Activated naive CD8-positive, alpha-beta T cell treated with anti-CD3 and anti-CD28 coated beads, Interleukin-2, amount 50 U/mL, for 24 hours (primary cell): ENCODE measurements at places on chromosomes 7 and 10.

- no peak for DNase-seq
- no peaks in the 10 kb centered on the region for H3K27me3 ChIP-seq
- no peak overlapping the region for H3K27ac ChIP-seq
These were observed 33.7 kb upstream of the ERCC6 start for GRCh38 chr10:49572594-49573114.

GRCh38 chr7:114671563-114672123 lies 250.3 kb upstream of the MDFIC start:
- DNase-seq: no peak
- H3K27me3 ChIP-seq: no peaks in the 10 kb centered on the region
- H3K27ac ChIP-seq: no peak overlapping the region

- H3K36me3 ChIP-seq: no peaks in the 10 kb centered on the region
- H3K27ac ChIP-seq: no peak overlapping the region
These were observed 527.3 kb downstream of the ZNF33B start for GRCh38 chr10:42111076-42111475.

DNA sequence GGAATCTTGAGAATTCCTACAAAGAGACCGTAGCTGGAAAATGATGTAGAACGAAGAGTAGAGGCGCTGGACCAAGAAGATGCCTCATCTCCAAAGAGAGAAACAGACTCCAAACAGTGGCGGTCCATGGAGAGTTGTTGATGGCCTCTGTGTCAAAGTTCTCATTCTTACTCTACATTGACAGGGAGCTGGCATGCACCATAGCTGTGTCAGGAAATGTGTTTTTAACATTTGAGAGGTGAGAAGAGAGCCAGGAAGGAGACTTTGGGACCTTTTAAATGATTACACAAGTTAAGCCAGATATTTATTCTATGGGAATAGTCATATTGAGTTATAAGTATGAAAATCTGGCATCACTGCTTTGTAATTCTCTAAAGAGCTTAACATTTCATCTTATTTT lies 61.5 kb upstream of the FERD3L start:
- H3K36me3 ChIP-seq: no peaks in the 10 kb centered on the region
- no peak overlapping the region for H3K27ac ChIP-seq
- H3K4me1 ChIP-seq: no peaks in the 10 kb centered on the region
- H3K4me3 ChIP-seq: no peak overlapping the region

DNA sequence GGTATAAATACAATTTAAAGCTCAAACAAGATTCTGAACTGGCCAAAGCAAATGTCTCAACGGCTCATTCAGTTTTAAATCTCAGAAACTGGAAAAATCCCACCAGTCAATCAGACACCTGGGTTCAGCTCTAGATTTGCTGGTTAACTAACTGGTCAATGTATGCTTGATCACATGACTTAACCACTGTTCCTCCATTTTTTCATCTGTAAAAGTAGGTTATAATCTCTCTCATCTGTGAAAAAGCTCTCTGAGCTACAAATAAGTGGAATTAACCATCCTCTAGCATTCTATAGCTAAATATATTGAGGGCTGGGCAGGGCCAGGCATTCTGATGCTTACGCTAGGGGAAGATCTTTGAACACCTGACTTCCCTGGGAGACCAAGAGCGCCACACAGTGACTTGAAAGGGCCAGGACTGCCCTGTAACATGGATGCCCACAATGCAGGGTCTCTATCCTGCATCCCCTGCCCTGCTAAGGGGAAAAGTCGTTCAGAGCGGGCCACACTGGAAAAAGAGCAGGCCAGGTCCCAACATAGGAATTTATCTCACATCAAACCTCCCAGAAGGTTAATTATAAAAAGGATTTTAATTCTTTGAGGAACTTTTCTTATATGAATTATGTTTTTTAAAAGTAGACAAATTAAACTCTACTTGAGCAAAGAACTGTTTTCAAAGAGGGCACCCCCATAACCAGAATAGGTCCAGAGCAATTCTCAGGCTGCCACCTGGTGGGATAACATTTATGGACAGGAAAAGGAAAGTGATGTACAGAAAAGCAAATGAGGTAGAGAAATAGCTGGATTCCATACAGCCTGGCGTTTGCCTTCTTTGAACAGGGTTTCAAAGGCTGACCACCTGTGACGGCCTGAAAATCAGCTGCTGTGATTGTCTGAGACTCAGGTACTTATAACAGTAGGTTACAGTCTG lies 1.8 kb downstream of the RP9 start:
- peaks cover 14% of the 10 kb centered on the region for H3K36me3 ChIP-seq
- peaks cover 2% of the 10 kb centered on the region for H3K27me3 ChIP-seq
- DNase-seq: peak; percentile 16
- peak overlapping the region; percentile 95 for H3K4me3 ChIP-seq
- H3K4me1 ChIP-seq: peaks cover 36% of the 10 kb centered on the region

DNA sequence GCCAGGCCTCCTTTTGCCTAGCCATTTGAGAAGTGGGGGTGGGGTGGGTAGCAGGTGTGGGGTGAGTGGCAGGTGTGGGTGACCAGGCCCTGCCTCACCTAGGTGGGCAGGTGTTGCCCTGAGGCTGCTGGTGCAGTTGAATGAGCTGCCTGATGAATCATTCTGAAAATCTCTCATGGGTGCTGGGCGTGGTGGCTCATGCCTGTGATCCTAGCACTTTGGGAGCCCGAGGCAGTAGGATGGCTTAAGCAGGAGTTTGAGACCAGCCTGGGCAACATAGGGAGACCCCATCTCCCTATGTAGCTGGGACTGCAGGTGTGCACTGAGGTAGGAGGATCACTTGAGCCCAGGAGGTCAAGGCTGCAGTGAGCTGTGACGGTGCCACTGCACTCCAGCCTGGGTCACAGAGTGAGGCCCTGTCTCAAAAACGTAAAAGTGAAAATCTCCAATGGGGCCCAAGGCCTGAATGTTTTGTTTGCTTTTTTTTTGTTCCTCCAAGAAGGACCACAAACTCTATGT lies 17.7 kb downstream of the TSPAN14 start:
- no peaks in the 10 kb centered on the region for H3K27me3 ChIP-seq
- peak overlapping the region; percentile 41 for H3K4me3 ChIP-seq

DNA sequence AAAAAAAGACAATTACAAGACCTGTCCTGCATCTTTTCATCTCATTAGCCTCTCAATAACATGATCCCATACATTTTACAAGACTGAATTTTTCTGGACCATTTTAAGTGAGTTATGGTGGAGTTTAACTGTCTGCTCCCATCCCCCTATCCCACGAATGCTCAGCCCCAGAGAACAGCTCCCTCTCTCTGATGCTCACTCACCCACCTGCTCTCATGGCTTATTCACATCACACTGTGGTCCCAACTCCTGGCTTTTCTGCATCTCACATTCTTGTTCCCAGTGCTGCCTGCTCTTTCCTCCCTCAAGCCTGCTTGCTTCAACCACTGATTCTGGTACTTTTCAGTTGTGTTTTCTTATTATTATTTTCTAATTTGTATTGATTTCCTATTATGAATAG lies 20.4 kb upstream of the CCSER2 start:
- H3K27ac ChIP-seq: peak overlapping the region; percentile 72
- H3K4me1 ChIP-seq: peaks cover 40% of the 10 kb centered on the region
- H3K36me3 ChIP-seq: no peaks in the 10 kb centered on the region
- H3K27me3 ChIP-seq: peaks cover 2% of the 10 kb centered on the region
- no peak for DNase-seq
- H3K4me3 ChIP-seq: peak overlapping the region; percentile 34

- DNase-seq: no peak
- peaks cover 16% of the 10 kb centered on the region for H3K27me3 ChIP-seq
- H3K4me3 ChIP-seq: no peak overlapping the region
- H3K4me1 ChIP-seq: no peaks in the 10 kb centered on the region
- no peak overlapping the region for H3K27ac ChIP-seq
These were observed 58.0 kb upstream of the HELLS start for GRCh38 chr10:94487575-94487974.

DNA sequence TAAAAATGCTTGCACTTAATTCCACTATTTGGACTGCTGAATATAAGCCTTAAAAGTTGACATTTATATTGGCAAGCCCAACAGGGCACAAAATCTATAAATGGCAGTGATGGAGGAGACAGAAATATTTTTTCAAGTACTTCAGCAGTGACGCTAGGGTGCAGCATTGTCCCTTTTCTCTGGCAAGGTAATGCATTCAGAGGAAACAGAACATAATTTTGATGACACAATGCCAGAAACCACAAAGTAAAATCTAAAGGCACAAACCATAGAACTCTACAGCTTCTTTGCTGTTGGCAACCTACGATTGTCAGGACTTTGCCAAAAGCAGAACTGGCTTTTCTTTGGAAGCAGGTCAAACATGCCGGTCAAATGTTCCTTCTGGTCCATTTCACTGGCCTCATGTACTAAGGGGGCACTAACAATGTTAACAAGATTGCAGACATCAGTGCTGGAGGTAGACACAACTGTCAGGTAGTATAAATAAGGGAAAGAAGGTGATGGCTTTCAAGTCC lies 30.9 kb upstream of the FAM133B start:
- peak overlapping the region; percentile 38 for H3K4me3 ChIP-seq
- H3K27ac ChIP-seq: peak overlapping the region; percentile 92
- H3K4me1 ChIP-seq: peaks cover 54% of the 10 kb centered on the region
- DNase-seq: peak; percentile 80
- H3K36me3 ChIP-seq: peaks cover 73% of the 10 kb centered on the region
- H3K27me3 ChIP-seq: no peaks in the 10 kb centered on the region

- H3K36me3 ChIP-seq: peaks cover 12% of the 10 kb centered on the region
- peak; percentile 7 for DNase-seq
- H3K27ac ChIP-seq: no peak overlapping the region
- peaks cover 25% of the 10 kb centered on the region for H3K4me1 ChIP-seq
- no peak overlapping the region for H3K4me3 ChIP-seq
- H3K27me3 ChIP-seq: no peaks in the 10 kb centered on the region
These were observed 554 bp downstream of the FRA10AC1 start for GRCh38 chr10:93701866-93702209.

DNA sequence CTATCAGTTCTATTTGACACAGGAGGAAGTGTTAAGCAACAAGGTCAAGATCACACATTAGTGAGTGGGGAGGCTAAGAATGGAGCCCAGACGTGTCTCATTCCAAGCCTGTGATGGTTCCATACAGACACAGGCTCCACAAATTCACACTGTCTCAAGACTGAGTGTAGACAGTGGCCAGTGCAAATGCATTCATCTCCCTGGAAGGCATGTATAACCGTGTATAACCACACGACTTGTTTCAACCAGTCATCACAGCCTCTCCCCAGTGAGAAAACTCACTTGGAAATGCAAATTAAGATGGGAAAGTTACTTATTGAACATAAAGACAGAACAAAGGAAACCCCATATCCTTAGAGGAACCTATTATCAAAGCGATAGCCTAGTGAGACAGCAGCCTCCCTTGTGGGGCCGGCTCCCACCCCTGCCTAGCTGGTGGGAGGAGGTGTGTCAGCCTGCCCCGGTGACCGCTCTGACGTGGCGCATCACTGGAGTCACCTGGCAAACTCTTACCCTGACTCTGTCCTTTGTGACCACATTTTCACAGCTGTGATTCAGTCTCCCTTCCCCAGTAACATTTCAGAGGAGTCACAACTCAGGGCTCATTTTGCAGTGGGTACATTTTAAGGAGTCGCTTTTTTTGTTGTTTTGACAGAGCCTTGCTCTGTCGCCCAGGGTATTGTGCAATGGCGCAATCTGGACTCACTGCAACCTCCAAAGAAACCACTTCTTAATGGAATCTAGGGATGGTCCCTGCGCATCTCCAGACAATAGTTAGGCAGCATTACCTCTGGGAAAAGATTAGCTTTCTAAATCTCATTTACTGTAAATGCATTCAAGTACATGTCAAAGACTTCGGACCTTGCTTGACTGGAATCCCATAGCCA lies 126.6 kb upstream of the PARD3 start:
- no peaks in the 10 kb centered on the region for H3K36me3 ChIP-seq
- no peak overlapping the region for H3K4me3 ChIP-seq
- no peak for DNase-seq
- H3K27me3 ChIP-seq: no peaks in the 10 kb centered on the region

GRCh38 chr7:26337232-26337865 lies 45.7 kb downstream of the SNX10 start:
- no peak overlapping the region for H3K27ac ChIP-seq
- H3K4me1 ChIP-seq: peaks cover 27% of the 10 kb centered on the region
- peaks cover 4% of the 10 kb centered on the region for H3K36me3 ChIP-seq

- no peak for DNase-seq
- H3K4me3 ChIP-seq: no peak overlapping the region
- peaks cover 5% of the 10 kb centered on the region for H3K27me3 ChIP-seq
- no peak overlapping the region for H3K27ac ChIP-seq
- H3K4me1 ChIP-seq: no peaks in the 10 kb centered on the region
- H3K36me3 ChIP-seq: no peaks in the 10 kb centered on the region
These were observed 57.9 kb downstream of the SDK1 start for GRCh38 chr7:3358991-3359390.

- no peak for DNase-seq
- no peak overlapping the region for H3K4me3 ChIP-seq
- no peaks in the 10 kb centered on the region for H3K4me1 ChIP-seq
- H3K36me3 ChIP-seq: no peaks in the 10 kb centered on the region
These were observed 135.7 kb downstream of the MAGI2 start for GRCh38 chr7:79317728-79318127.

GRCh38 chr7:78124216-78124615 lies 325.6 kb downstream of the PHTF2 start:
- H3K27ac ChIP-seq: no peak overlapping the region
- no peak overlapping the region for H3K4me3 ChIP-seq
- H3K27me3 ChIP-seq: no peaks in the 10 kb centered on the region
- no peaks in the 10 kb centered on the region for H3K36me3 ChIP-seq
- no peak for DNase-seq

- DNase-seq: no peak
- H3K4me1 ChIP-seq: peaks cover 6% of the 10 kb centered on the region
- no peaks in the 10 kb centered on the region for H3K27me3 ChIP-seq
- H3K36me3 ChIP-seq: no peaks in the 10 kb centered on the region
- no peak overlapping the region for H3K27ac ChIP-seq
These were observed 102.0 kb upstream of the HDAC9 start for GRCh38 chr7:18393465-18394118.

- peak; percentile 38 for DNase-seq
- peak overlapping the region; percentile 83 for H3K4me3 ChIP-seq
- no peak overlapping the region for H3K27ac ChIP-seq
- peaks cover 33% of the 10 kb centered on the region for H3K4me1 ChIP-seq
- H3K36me3 ChIP-seq: no peaks in the 10 kb centered on the region
- H3K27me3 ChIP-seq: peaks cover 38% of the 10 kb centered on the region
These were observed 645 bp downstream of the SLC26A4 start for GRCh38 chr7:107661081-107661864.

- H3K4me1 ChIP-seq: no peaks in the 10 kb centered on the region
- H3K36me3 ChIP-seq: no peaks in the 10 kb centered on the region
- H3K27me3 ChIP-seq: no peaks in the 10 kb centered on the region
- H3K27ac ChIP-seq: no peak overlapping the region
- H3K4me3 ChIP-seq: no peak overlapping the region
These were observed 221.1 kb downstream of the KCNMA1 start for GRCh38 chr10:77416311-77417135.

DNA sequence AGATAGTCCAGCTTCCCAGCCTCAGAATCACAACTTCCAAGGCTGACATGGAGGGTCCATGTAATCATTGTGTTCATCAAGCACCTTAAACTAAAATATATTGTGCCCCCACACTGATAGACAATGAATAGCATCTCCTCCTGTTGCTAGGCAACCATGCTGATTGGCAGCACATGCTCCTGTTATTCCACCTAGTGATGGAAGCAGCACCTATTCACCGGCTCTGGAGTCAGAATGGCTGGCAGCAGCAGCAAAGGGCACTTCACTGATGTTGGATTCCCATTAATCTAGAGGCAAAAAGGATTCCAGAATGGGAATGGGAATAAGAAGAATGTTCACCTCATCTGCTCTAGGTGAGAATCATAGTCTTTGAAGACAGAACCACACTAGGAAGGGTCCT lies 55.0 kb downstream of the RELN start:
- H3K4me3 ChIP-seq: no peak overlapping the region
- DNase-seq: no peak
- H3K27me3 ChIP-seq: peaks cover 9% of the 10 kb centered on the region
- H3K27ac ChIP-seq: no peak overlapping the region

- H3K27me3 ChIP-seq: no peaks in the 10 kb centered on the region
- no peaks in the 10 kb centered on the region for H3K4me1 ChIP-seq
- no peak overlapping the region for H3K27ac ChIP-seq
- DNase-seq: no peak
These were observed 61.6 kb downstream of the KCNMA1 start for GRCh38 chr10:77576007-77576367.
